Liver (tissue), 10 donors: ENCODE measurements at places on chromosomes 3 and 15.

DNA sequence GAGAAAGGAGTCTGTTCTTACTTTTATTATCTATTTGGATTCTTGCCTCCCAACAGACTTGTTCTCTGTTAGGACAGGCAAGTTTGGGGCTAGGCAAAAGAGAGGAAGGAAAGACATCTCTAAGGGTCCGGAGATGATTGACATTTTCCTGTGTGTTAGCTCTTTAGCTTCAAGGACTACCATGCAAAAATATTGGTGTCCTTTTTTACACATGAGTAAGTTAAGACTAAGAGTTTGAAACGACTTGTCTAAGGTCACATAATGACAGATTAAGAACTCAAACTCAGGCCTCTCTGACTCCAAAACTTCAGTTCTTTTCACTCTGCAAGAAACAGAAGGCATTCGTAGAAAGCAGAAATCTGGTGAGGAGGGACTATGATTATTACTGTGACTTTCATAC, 5.9 kb downstream of the LMCD1 start:
- no peak for DNase-seq

DNA sequence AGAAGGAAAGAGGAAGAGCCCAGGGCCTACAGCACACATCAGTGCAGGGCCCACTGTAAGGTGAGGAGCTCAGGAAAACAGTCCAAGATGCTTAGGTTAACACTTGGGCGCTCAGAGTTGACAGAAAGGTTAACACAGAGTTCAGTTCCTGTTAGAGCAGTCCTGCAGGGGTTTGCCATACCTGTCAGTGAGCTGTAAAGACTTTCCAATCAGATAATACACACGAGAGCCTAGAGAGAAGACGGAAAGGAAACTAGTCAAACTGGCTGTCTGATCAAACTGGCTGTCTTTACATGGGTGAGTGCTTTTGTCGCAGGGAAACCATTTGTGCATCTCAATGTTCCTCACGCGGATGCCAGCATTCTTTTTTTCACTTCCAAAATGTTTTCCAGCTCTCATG, 61.4 kb upstream of the ARHGEF26 start:
- DNase-seq, result no peak

GRCh38 chr3:126422571-126423091, 27.9 kb downstream of the CFAP100 start:
- peak; percentile 22 for DNase-seq

- no peak for DNase-seq
These were observed 7.6 kb downstream of the VHL start for GRCh38 chr3:10149226-10149625.

- no peak for DNase-seq
These were observed 893.7 kb downstream of the AGBL1 start for GRCh38 chr15:86973284-86973844.

GRCh38 chr3:8313560-8314267, 187.9 kb upstream of the LMCD1 start:
- DNase-seq, result no peak

DNA sequence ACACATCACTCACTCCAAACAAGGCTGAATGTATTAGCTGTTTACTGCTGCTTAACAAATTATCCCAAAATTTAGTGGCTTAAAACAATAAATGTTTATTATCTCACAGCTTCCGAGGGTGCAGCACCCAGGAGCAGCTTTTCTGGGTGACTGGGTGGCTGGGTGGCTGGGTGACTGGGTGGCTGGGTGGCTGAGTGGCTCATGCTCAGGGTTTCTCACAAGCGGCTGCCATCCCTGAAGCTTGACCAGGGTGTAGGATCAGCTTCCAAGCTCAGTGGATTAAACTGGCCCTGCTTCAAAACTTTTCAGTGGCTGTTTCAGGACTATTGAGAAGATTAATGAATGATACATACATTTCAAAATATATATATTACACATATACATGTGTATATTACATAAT, 2.3 kb upstream of the CYP11A1 start:
- DNase-seq, result no peak

DNA sequence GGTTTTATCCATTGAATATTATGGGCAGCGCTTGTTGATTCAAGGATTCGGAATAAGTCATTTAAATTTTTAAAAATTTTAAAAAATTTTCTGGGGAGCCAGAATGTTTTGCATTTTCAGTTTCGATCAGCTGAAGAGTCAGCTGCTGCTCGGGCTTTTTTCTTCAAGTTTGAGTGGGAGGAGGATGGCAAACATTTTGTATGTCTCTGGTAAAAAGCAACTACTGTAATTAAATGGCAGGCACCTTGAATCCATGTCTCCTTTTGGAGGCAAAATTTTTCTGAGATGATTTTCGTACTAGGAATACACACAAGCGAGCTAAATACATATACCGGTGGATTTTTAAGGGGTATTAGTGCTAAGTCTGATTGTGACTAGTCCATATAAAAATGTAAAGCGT, 612 bp downstream of the C3orf38 start:
- DNase-seq, result no peak

DNA sequence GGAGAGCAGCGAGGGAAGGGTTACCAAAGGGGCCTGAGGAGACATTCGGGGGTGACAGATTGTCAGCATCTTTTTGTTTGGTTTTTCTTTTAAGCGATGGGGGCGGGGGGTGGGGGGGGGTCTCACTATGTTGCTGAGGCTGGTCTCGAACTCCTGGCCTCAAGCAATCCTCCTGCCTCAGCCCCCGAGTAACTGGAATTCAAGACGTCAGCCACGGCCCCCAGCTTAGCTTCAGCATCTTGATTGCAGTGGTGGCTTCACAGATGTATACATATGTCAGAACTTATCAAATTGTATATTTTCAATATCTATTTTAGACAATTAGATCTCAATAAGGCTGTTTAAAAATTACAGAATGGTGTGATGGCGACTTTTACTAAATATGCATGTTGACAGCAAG, 30.9 kb downstream of the ZDHHC19 start:
- no peak for DNase-seq

DNA sequence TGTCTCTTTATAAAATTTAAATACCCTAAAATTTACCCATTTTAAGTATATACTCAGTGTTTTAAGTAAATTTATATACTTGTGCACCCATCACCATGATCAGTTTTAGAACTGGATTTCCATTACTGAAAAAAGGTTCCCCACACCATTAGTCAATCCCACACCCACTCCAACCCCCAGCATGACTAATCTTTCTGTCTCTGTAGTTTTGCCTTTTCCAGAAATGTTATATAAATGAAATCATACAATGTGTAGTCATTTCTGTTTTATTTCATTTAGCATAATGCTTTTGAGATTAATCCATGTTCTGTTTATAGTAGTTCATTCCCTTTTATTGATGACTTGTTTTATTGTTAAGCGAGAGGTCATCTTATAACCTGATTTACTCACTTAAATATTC, 66.1 kb upstream of the LIMD1 start:
- no peak for DNase-seq

DNA sequence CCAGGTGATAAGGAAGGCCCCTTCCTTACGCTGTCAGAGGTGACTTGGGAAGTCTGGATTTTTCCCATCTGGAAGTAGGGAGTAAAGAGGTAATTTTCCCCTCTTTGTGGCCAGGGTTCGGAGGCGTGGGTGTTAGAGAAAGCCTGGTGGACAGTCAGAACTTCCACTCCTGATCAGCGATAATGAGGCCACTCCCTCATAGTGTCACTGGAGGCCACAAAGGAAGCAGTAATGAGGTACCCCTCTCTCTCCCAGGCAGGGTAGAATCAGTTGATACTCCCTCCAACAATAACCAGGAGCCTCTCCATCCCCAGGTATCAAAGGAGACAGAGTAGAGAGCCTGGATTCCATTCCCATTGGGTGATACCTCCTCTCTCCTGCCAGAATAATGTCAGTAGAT, 30.0 kb downstream of the AP4E1 start:
- no peak for DNase-seq

- no peak for DNase-seq
These were observed 22.8 kb upstream of the KCTD6 start for GRCh38 chr3:58469096-58469495.

DNA sequence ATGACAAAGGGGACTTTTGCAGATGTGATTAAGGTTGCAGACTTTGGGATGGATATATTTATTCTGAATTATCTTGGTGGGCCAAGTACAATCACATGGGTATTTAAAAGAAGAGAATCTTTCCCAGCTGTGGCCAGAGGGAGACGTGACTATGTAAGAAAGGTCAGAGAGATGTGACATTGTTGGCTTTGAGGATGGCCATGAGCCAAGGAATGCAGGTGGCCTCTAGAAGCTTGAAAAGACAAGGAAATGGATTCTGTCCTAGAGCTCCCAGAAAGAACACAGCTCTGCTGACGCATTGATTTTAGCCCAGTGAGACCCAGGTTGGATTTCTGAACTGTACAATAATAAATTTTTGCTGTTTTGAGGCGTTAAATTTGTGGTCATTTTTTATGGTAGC, 616.0 kb upstream of the TBL1XR1 start:
- no peak for DNase-seq

DNA sequence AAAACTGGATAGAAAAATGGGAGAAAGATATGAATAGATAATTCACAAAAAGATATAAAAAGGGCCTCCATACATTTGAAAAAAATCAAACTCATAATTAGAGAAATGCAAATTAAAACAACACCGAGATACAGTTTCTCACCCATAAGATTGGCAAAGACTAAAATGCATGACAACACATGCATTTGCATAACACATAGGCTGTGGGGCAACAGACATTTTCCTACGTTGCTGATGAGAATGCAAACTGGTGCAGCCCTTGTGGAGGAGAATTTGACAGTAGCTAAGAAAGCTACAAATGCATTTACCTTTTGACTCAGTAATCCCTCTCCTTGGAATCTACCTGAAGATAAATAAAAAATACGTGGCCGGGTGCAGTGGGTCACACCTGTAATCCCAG, 11.4 kb upstream of the CAND2 start:
- DNase-seq, result no peak

DNA sequence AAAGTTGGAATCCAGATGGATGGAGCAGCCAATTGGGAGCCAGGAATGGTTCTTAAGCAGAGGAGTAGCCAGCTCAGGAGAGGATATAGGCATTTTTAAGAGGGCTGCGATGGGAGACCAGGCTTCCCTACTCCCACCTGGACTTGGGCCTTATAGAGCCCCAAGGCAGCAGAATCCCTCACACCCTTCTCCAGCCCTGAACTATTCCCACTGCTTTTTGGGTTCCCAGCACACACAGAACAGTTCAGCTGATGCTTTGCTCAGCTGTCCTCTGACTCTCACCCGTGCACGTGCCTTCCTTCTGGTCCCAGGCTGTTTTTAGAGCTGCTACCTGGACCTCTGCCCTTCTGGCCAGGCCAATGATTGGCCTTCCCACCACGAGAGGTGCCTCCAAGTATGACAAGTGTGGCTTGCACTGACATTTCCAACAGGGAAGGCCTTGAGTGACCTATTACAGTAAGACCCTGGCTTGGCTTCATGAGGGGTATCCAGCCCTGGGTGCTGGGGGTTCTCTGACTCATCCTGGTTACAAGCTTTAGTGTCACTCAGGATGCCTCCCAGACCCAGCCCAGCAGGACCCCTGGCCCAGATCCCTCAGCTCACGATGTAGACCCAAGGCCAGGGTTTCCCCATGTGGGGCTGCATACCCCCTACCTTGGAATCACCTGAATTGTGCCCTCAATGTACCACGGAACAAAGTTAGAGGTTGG, 25.2 kb downstream of the NOX5 start:
- peak; percentile 19 for DNase-seq

GRCh38 chr15:65535192-65535591, 4.9 kb downstream of the HACD3 start:
- DNase-seq, result no peak

- peak; percentile 37 for DNase-seq
These were observed 66.5 kb upstream of the SH3GL3 start for GRCh38 chr15:83380682-83381081.

GRCh38 chr15:85804481-85805170, 9.9 kb upstream of the KLHL25 start:
- no peak for DNase-seq

GRCh38 chr15:51732646-51733045, 4.8 kb downstream of the LYSMD2 start:
- DNase-seq, result no peak

GRCh38 chr15:74167891-74168331, 5.6 kb upstream of the ISLR start:
- DNase-seq, result no peak

- no peak for DNase-seq
These were observed 5.9 kb upstream of the ITPKA start for GRCh38 chr15:41487802-41488201.

DNA sequence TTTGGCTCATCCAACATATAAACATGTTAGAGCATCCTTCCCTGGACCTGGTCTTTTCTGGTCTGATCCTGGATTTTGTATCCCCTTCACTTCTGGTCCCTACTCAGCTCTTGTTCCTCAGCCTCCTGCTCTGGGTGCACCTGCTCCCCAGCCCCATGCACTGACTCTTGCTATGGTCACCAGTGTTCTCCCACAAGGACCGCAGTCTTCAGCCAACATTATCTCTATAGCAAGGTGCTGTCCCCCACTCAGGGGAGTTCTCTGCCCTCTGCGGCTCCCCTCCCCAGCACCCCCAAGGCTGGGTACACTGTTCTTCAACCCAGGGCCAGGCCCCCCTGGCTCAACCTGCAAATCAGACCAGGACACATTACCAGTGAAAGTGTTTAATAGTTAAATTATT, 80.2 kb downstream of the SEC22A start:
- no peak for DNase-seq

GRCh38 chr3:148816981-148817525, 10.6 kb upstream of the CPB1 start:
- no peak for DNase-seq

GRCh38 chr15:84818261-84819131, 1.3 kb downstream of the ALPK3 start:
- DNase-seq, result no peak

GRCh38 chr15:40486066-40486770, 15.4 kb downstream of the CHST14 start:
- no peak for DNase-seq

DNA sequence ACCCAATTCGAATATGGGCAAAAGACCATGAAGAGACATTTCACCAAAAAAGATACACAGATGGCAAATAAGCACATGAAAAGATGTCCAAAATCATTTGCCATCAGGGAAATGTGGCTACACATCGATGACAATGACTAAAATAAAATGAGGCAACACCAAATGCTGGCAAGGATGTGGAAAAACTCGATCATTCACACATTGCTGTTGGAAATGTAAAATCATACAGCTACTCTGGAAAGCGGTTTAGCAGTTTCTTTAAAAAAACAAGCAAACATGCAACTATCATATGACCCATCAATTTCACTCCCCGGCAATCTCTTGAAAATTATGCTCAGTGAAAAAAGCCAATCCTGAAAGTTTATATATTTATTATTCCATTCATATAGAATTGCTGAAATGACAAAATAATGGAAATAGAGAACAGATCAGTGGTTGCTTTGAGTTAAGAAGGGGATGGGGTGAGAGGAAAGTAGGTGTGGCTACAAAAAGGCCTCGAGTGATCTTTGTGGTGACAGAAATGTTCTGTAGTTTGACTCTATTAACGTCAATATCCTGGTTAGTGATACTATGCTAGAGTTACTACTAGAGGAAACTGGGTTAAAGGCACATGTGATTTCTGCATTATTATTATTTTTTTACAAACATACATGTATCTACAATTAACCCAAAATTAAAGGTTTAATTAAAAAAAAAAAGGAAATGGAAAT, 45.0 kb downstream of the DLG1 start:
- DNase-seq, result no peak

GRCh38 chr3:135229018-135229495, 434.0 kb downstream of the EPHB1 start:
- DNase-seq, result no peak
